ENCODE measurements at places on chromosomes 5 and 9.
A peak's percentile ranks its signal among the peaks of the same experiment; 100 is the strongest.

DNA sequence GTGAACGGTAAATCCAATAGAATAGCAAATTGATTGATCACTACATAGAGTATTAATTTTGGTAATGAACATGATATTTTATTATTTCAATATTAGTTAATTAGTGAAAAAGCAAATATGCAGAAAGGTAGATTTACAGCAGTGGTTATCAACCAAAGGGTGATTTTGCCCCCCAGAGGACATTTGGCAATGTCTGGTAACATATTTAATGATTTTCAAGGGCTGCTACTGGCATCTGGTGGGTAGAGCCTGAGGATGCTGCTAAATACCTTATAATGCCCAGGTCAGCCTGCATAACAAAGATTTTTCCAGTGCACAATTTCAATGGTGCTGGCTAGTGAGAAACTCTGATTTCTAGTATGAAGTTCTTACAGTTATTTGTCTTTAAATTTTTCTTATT lies 1313.7 kb downstream of the PTPRD start:
- DNase-seq: no peak

DNA sequence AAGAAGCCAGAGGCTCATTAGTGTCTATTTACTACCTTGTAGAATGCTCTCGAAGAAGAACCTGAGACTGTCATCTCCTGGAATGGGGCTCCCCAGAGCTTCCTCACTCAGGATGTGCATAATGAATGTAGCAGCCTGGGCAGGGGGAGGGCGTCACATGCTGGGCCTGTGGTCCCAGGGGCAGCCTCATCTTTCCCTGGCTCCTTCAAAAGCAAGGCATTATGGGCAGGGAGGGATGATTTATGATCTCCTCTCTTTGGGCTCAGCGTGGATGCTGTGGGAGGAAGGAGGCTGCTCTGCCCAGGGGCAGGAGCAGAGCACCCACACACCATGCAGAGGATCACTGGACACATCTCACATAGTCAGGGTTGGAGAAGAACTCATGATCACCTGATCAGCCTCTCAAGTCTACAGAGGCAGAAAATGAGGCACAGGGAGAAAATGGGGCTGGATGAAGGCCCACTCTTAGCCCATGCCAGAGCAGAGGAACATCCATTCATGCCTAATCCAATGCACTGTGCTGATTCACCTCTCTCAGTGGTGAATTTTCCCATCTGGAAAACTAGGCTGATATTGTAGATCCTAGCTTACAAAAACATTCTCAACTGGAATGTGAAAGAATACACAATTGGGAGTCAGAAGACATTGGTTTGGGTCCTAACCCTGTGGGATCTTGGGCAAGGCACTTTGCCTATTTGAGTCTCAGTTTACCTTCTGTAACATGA lies 173.7 kb downstream of the CARTPT start:
- no peak for DNase-seq

DNA sequence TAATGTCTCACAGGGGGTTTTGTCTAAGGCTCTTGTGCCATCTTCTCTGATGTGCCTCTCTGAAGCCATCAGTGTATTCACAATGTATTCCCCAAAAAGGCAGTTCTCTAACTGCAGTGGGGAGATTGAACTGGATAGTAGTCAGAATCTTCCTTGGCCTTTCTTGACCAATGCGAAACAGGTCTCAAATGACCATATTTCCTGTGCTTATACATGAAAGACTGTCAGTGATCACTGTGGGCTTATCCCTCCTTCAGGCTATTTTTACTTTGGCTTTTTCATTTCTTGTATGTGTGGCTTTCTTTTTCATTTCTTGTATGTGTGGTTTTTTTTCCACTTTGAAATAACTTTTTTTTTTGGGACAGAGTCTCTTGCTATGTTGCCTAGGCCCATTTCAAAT lies 19.7 kb downstream of the HMGXB3 start:
- no peak for DNase-seq

GRCh38 chr5:82863266-82863665 lies 213.9 kb downstream of the TMEM167A start:
- no peak for DNase-seq

- no peak for DNase-seq
Observed at GRCh38 chr9:16143947-16144890, 591.4 kb downstream of the CCDC171 start.

- no peak for DNase-seq
Observed at GRCh38 chr9:133959171-133959570, 33.0 kb downstream of the VAV2 start.

DNA sequence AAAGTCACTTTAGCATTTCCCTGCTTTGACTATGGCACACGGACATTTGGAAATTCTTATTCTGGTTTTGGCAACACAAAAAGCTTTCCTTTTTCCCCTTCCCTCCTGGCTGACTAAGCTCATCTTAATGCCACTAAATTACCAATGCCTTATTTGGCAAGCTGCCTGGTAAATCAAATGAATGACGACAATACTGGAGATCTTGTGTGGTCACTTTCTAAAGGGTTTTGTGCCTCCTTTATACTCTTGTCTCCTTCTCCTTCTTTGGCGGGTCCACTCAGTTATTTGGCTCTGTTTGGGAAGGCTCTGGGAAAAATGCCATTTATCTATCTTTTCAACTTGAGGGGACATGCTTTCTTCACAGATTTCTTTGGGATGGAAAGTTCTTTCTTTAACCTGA lies 34.9 kb downstream of the SH3GL2 start:
- no peak for DNase-seq

GRCh38 chr9:90795084-90795483 lies 6.5 kb upstream of the SYK start:
- no peak for DNase-seq

GRCh38 chr5:145509336-145510136 lies 325.6 kb downstream of the PRELID2 start:
- DNase-seq: no peak

GRCh38 chr9:36504156-36504555 lies 68.5 kb upstream of the MELK start:
- DNase-seq: no peak

DNA sequence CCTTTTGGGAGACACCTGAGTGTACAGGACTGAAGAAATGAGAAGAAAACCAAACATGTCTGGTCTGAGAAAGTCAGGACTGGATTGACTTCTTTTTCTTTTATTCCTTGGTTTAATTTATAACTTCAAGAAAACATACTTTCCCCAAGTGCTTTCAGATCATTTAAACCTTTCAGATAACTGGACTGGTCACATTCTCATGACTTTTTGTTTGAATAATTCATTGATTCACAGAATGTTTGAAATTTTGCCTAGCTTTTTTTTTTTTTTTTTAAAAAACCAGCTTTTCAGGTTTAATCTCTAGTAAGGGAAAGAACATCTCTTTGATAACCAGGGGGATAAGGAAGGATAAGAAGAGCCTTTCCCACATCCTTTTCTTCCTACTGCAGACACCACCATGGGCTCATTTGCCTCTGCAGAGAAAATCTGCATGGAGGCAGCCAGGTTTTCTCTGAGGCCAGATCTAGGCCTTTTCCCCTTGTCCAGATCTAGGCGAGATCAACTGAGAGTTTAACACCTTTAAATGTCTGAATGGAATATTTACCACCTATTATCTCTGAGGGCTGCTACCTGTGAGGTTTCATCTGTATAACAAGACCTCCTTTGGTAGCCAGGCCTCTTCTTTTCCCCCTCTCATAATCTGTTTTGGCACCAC lies 45.0 kb upstream of the SLC28A3 start:
- no peak for DNase-seq

GRCh38 chr5:157509587-157509986 lies 49.6 kb downstream of the NIPAL4 start:
- DNase-seq: no peak

DNA sequence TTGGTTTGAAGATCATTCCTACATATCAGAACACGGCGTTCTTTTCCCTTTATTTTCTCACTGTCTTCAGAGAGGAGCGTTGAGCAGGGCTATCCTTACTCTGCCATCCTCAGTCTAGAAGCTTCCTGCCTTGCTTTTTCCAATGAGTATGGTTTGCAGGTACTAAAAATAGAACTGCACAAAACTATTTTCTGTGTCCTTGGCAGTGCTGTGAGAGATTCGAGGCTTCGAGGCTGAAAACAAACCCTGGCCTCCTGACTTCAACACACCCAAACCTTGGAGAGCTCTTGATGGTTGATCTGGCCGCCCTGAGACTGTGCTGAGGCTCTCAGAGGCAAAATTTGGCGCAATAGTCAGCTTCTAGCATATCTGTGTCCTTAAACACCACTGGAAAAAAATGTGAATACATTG lies 78.9 kb downstream of the GOLPH3 start:
- no peak for DNase-seq

- DNase-seq: no peak
Observed at GRCh38 chr5:42898760-42899159, 87.1 kb upstream of the SELENOP start.

GRCh38 chr5:65791712-65792673 lies 70.0 kb downstream of the NLN start:
- DNase-seq: no peak

- DNase-seq: no peak
Observed at GRCh38 chr5:73182307-73182706, 9.3 kb downstream of the TMEM174 start.

DNA sequence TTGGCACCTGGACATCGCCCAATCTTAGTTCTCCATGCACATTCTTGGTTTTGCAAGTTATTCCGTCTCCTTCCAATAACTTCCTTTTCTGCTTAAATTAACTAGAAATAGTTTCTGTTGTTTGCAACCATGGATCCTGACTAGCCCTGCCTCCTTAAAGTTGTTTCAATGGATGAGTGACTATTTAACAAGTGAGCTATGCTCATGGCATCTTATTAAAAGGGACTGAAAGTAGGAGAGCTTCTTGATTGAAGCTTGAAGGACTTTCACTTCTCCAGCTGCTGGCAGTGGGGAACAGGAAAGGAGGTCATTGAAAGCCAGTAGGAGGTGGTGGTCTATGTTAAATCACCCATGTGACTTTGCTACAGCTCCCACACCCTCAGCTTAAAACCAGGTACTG lies 466.8 kb downstream of the ARHGEF28 start:
- DNase-seq: no peak

DNA sequence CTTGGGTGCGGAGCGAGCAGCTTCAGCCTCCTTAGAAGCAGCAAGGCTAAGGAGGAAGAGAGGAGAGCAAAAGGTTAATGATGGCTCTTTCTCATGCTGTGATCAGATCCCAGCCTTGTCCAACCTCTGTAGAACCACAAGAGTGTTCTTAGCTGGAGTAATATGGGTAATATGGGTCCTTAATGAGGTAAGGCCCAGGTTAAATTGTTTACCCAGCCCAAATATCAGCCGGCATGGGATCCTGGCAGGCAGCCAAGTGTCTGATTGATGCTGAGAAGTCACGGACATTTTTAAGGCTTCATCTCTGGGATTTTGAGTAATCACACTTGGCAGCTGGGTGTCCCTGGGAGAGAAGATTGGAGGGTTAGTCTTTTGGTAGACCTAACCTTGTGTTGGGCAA lies 32.3 kb downstream of the GLRA1 start:
- DNase-seq: no peak

DNA sequence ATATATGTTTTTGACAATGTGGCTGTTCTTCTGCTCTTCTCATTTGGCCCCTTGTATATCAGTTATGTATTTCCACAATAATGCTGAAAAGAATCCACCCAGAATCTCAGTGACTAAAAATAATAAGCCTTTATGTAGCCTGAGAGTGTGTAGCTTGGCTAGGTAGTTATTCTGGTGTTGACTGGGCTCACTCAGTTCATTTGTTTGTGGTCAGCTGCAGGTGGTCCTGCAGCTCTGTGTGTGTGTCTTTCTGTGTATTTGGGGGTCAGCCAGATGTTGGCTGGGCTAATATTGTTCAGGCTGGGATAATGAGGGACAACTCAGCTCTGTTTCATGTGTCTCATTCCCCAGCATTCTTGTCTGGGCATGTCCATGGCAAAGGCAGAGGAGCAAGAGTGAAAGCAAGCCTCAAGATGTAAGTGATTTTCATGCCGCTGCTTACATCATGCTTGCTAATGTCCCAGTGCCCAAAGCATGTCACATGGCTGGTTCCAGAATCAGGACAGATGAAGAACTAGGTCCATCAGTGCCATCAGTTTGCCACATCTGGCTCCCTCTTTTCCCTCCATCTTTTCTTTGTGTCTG lies 162.8 kb downstream of the KCTD16 start:
- no peak for DNase-seq

GRCh38 chr5:116528519-116529234 lies 45.9 kb downstream of the SEMA6A start:
- DNase-seq: no peak

DNA sequence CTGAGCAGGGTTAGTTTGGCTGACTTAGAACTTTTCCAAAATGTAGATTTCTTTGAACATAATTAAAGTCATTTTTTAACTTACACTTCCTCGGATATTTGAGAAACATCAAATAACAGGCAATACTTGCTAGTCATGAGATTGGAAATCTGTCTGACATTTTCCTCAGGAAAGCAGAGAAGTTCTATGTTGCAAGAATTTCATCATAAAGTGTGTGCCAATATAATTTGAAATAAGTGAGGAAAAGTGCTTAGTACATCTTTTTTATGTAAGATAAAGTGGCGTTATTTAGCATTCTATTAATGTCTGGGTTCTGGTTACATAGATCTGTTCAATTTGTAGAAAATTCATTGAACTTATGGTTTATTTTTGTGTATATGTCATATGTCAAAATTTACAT lies 48.7 kb upstream of the C5orf47 start:
- peak; percentile 83 for DNase-seq

DNA sequence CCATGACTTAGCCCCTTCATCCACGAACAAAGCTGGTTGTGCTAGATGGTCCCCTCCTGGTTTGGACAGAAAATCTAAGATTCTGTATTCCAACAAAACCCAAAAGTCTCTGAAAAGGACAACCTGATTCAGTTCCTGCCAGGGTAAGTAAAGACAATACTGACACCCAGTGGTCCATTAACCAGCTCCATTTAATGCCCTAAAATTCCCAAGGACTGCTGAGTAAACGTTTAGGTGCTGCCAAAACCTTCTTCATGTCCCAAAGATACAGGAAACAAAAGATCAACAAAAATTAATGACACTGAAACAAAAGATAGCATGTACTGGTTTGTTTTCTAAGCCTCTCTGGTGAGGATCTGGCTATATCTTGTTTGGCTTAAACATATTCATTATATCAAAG lies 25.3 kb upstream of the PPP1R2B start:
- DNase-seq: no peak

- DNase-seq: no peak
Observed at GRCh38 chr9:13205824-13206223, 73.7 kb downstream of the MPDZ start.
